ENCODE measurements at places on chromosomes 12 and 14.

DNA sequence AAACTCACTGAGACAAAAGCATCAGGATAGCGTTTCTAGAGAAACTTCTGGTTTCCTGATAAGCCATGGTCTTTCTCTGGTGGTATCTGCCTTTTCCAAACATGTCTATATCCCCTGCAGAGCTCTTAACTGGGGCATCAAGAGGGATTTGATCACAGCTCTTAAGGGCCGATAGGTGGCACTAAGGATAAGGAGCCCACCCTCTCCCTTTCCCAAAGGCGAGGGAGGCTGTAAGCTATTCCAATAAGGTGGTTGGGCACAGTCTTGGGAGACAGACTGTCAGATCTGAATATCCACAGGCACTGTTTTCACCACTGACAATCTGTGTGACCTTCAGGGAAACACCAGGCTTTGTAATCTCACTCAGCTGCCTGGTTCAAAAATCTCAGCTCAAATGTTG lies 206.0 kb downstream of the ADGRD1 start:
- DNase-seq, result no peak

DNA sequence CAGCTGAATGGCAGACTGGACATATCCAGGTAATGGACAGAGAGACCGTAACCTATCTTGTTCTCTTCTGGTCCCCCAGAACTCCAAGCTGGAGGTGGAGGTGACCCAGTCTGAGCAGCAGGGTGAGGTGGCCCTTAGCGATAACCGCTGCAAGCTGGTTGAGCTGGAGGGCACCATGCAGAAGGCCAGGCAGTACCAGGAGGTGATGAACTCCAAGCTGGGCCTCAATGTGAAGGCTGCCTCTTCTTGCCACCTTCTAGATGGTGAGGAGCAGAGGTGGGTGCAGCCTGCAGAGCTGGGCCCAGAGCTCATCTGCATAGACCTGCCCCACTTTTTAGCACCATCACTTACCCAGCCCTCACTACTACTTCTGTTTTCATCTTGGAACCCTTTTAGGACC lies 7.2 kb upstream of the KRT86 start:
- no peak for DNase-seq

- no peak for DNase-seq
Measured at GRCh38 chr14:102236026-102236425, 68.9 kb downstream of the MOK start.

DNA sequence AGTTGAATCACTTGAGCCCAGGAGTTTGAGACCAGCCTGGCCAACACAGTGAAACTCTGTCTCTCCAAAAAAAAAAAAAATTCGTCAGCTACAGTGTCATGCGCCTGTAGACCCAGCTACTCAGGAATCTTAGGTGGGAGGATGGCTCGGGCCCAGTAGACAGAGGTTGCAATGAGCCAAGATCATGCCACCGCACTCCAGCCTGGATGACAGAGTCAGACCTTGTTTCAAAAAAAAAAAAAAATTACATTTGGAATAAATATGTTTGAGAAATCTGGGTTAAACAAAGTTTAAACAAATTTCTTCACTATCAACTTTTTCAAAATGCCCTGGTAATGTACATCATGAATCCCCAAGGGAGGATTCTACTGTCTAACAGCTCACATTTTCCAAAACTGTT lies 187.0 kb upstream of the RASSF8 start:
- DNase-seq, result no peak

DNA sequence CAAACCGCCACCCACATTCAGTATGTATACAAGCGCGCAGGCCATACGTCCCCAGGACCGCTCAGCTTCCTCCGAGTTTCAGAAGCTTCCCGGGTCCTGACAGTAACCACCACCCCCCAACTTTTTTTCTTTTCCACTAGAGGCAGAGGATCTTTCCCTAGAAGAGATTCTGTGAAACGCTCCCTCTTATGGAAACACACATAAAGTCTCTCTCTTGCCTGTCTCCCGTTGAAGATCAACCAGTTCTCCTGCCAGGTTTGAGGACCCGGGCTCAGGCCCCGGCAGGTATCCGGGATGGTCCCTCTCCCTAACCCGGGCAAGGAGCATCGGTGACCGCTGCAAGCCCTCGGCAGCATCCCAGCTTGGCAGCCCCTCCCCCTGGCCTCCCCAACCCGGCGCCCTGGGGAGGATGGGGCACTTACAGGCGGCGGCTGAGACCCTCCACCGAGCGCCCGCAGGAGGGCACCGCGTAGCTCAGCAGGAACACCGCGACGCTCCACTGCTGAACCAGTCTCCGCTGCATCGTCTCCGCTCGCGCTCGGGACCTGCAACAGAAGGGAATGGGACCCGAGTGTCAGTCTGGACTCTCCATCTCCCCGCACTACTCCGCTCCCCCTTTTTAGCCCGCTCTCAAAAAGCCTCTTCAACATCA lies 3.4 kb downstream of the PTHLH start:
- DNase-seq, result no peak

GRCh38 chr12:51390457-51390856 lies 749 bp downstream of the GALNT6 start:
- DNase-seq, result no peak

- DNase-seq, result no peak
Measured at GRCh38 chr12:91902860-91903683, 242.6 kb downstream of the BTG1 start.

DNA sequence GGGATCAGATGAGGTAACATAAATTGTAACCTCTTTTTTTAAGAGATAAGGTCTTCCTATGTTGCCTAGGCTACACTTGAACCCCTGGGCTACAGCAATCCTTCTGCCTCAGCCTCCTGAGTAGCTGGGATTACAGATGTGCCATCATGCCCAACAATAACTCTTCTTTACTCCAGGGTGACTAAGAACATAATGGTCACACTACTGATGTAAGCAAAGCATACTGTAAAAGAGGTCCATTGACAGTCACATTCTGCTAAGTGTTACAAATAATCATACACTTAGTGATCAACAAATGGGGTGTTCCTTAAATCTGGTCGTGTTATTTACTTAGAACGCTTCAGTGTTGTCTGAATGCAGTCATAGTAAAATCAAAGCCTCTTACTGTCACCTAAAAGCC lies 68.9 kb downstream of the EPS8 start:
- no peak for DNase-seq

GRCh38 chr12:120368789-120369602 lies at the start of gene MSI1:
Gene MSI1, minus strand, starts transcription at chr12:120369164. Its CDS starts 73 bp downstream, at chr12:120369091.
- no peak for DNase-seq

GRCh38 chr12:7161327-7161726 lies 28.2 kb upstream of the PEX5 start:
- no peak for DNase-seq

GRCh38 chr12:75812271-75813018 lies 219.1 kb downstream of the PHLDA1 start:
- DNase-seq, result no peak

- DNase-seq, result no peak
Measured at GRCh38 chr14:90632871-90633270, 183.4 kb downstream of the TTC7B start.

- no peak for DNase-seq
Measured at GRCh38 chr14:53016491-53016890, 65.6 kb upstream of the FERMT2 start.

DNA sequence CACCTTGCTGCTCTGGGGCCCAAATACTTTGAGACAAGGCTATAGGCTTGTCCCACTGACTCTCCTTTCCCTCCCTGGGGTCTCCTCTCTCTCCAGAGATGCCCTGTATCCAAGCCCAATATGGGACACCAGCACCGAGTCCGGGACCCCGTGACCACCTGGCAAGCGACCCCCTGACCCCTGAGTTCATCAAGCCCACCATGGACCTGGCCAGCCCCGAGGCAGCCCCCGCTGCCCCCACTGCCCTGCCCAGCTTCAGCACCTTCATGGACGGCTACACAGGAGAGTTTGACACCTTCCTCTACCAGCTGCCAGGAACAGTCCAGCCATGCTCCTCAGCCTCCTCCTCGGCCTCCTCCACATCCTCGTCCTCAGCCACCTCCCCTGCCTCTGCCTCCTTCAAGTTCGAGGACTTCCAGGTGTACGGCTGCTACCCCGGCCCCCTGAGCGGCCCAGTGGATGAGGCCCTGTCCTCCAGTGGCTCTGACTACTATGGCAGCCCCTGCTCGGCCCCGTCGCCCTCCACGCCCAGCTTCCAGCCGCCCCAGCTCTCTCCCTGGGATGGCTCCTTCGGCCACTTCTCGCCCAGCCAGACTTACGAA lies 3.1 kb downstream of the NR4A1 start:
- DNase-seq, result no peak

DNA sequence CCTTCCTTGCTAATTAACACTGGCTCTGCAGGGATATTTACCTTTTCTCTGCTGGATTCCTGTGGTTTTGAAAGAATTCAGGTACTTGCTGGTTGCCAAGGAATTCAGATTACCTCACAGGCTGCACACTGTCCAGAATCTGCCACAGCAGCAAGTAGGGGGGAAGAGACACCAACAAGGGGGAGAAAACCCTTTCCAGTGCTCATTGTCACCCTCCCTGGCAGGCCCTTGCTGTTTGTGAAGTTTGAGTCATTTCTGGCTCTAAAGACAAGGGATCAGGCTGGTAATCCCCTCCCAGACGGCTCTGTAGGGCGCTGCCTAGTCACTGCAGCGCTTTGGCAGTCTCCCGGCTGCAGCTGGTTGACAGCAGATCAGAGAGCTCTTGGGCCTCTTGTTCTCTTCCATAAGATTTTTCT lies 50.8 kb downstream of the TTLL5 start:
- DNase-seq, result no peak

GRCh38 chr12:71011261-71011660 lies 90.7 kb upstream of the PTPRR start:
- no peak for DNase-seq

GRCh38 chr14:57464008-57464730 lies 29.5 kb downstream of the CCDC198 start:
- no peak for DNase-seq

DNA sequence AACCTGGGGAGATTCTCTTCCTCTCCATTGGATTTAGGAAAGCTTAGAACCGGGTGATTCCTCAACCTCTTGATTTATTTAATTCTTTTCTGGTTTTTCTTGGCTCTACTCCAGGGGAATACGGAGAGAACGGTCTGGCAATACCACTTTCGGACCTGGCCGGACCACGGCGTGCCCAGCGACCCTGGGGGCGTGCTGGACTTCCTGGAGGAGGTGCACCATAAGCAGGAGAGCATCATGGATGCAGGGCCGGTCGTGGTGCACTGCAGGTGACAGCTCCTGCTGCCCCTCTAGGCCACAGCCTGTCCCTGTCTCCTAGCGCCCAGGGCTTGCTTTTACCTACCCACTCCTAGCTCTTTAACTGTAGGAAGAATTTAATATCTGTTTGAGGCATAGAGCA lies 67.6 kb downstream of the PTPN11 start:
- DNase-seq, result no peak

DNA sequence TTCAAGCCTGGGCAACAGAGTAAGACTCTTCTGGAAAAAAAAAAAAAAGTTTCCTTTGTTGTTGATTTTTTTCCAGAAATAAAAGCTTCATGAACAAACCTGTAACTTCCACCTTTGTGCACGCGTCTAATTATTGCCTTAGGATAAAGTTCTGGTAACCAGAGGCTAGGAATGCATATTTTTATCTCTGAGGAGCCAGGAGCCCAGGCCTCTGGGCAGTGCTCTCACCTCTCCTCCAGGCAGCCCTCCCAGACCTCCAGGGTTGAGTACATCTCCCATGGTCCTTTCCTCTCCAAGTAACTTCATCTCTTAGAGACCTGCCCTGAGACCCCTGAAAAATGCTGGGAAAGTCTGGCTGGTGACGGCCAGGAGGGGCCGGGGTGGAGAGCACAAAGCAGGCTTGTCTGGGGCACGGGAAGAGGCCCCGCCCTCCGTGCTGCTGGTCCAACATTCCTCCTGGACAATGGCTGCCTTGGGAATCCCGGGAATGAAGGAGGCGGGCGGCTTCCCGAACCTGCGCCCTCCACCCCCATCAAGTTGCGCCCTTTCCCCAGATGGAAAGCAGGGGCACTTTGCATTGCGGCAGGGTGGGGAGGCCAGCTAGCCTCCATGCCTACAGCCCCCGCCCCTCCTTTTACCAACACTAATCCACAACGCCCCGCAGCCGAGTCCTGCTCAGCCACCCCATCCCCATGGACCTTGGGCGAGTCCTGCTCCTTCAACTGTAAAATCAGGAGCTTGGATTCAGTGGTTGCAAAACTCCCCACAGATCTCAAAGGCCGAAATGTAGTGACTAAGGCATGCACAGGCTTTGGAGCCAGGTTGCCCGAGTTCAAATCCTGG lies 7.3 kb upstream of the FIGNL2 start:
- no peak for DNase-seq

DNA sequence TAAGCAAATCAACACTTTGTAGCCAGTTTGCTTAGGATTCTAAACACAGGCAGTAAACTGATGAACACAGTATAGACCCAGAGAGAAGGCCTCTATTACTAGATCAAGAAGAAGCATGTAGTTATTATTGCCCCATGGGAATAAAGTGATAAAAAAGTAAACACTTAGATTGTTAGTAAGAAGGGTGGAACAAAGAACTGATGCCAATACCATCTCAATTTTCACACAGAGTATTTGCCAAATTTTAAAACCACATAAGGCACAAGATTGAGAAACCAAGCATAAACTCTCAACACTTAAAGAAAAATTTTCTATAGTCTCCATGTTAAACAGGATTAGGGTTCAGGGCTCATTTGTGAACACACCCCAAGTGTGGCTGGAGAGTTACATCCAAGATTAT lies 77.0 kb upstream of the SYT1 start:
- no peak for DNase-seq

DNA sequence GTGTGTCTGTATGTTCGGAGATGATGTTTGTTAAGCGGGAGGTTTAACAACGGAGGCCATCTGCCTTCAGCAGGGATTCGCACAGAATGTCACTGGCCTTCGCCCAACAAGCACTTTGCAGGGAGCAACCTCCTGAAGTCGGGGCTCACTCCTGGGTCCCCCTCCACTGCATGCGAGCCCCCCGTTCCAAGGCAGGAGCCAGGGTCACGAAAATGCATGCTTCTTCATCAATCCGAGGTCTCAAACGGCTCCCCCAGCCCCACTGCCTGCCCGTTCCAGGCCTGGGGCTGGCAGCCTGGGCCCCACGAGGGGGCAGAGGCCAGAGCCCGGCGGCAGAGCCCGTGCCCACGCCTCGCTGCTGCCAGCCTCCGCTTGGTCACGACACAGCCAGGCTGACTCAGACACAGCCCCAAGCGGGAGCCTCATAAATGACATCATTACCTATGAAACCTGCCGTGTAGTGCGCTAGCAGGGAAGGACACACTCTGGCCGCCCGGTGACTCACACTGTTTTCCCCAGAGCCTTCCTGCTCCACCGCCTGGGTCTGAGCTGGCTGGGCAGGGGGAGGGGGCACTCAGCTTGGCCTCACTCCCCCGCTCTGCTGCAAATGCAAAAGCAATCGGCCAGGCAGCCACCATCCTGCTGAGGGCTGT lies 169.5 kb upstream of the RTL1 start:
- DNase-seq, result peak; percentile 7

GRCh38 chr12:26018926-26019325 lies 60.4 kb downstream of the RASSF8 start:
- no peak for DNase-seq

Measured in NCI-H1930 (cell line).